ENCODE measurements at places on chromosomes 16 and 17. TPM values are rescaled to one million over a fixed set of nuclear protein-coding genes. Genes with fewer than 3 reads are reported as not detected.

- H3K4me3 ChIP-seq = no peak overlapping the region
- no peaks in the 10 kb centered on the region for H3K27me3 ChIP-seq
- no peaks in the 10 kb centered on the region for H3K36me3 ChIP-seq
- peak; percentile 23 for DNase-seq
Measured at GRCh38 chr16:5928476-5929065, 831.0 kb upstream of the EEF2KMT start.

Gene ETV4
- polyA plus RNA-seq = 2.2 TPM

- H3K4me1 ChIP-seq = peaks cover 9% of the 10 kb centered on the region
- H3K36me3 ChIP-seq = peaks cover 2% of the 10 kb centered on the region
- H3K4me3 ChIP-seq = no peak overlapping the region
- H3K27me3 ChIP-seq = no peaks in the 10 kb centered on the region
- no peak for DNase-seq
- H3K27ac ChIP-seq = peak overlapping the region; percentile 51
Measured at GRCh38 chr17:44097110-44097958, 26.1 kb downstream of the HDAC5 start.

DNA sequence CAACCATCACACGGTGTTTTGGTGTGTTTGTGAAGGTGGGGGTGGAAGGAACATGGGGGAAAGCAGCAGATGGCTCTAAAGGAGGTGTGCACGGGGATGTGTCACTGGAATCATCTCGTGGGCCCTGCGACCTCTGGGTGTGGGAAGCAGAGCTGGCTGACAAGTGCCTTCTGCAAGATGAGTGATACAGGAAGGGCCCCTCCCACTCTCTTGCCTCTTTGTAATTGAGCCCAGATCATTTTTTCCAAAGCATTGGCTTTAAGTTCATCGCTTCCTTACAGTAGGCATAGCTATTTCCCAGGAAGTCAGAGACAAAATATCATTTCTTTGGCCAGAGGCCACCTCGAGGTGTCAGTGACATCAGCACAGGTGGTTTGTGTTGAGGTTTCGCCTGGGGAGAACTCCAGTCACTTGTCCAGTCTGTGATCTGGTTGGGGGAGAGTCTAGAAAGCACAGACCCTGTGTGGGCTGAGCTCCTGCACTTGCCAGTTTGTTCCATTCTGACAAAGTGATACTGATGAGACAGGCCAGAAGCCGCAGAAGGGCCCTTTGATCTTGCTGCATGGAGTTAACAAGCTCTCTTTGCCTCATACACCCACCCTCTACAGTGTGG lies 20.6 kb upstream of the SNTB2 start:
- no peaks in the 10 kb centered on the region for H3K4me1 ChIP-seq
- peak; percentile 85 for DNase-seq
- H3K4me3 ChIP-seq = no peak overlapping the region
- H3K36me3 ChIP-seq = peaks cover 18% of the 10 kb centered on the region
- no peaks in the 10 kb centered on the region for H3K27me3 ChIP-seq
- H3K27ac ChIP-seq = no peak overlapping the region

GRCh38 chr17:76011951-76012350 lies 11.3 kb downstream of the CDK3 start:
- H3K4me3 ChIP-seq = no peak overlapping the region
- DNase-seq = no peak
- H3K4me1 ChIP-seq = peaks cover 2% of the 10 kb centered on the region
- H3K27me3 ChIP-seq = no peaks in the 10 kb centered on the region
- H3K36me3 ChIP-seq = peaks cover 10% of the 10 kb centered on the region

Gene FOXC2
- 0.43 TPM for polyA plus RNA-seq

GRCh38 chr17:70369391-70369790 lies 200.1 kb downstream of the KCNJ2 start:
- H3K4me3 ChIP-seq = no peak overlapping the region
- H3K36me3 ChIP-seq = no peaks in the 10 kb centered on the region
- no peaks in the 10 kb centered on the region for H3K4me1 ChIP-seq
- DNase-seq = no peak
- no peak overlapping the region for H3K27ac ChIP-seq

- H3K36me3 ChIP-seq = no peaks in the 10 kb centered on the region
- H3K27me3 ChIP-seq = no peaks in the 10 kb centered on the region
- DNase-seq = no peak
Measured at GRCh38 chr17:80256034-80256350, 4.7 kb upstream of the RNF213 start.

DNA sequence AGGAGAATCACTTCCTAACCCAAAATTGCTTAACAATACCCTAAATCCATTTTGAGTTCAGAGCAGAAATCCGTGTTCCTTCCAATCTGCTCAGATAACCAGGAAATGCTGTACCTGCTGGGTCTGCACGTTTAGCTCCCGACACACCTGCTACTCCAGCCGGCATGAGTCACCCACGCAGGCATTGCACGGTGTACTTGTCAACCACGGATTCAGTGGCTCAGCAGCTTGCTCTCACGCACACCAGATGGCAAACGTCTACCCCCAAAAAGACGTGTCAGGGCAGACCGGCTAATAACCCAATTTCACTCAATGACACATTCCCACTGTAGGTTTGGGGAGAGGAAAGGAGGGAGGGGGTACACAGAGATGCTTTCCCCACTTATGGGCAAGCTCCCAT lies 468.1 kb downstream of the SOX9 start:
- no peaks in the 10 kb centered on the region for H3K36me3 ChIP-seq
- peaks cover 12% of the 10 kb centered on the region for H3K4me1 ChIP-seq
- DNase-seq = peak; percentile 63
- no peak overlapping the region for H3K4me3 ChIP-seq
- H3K27me3 ChIP-seq = peaks cover 21% of the 10 kb centered on the region

GRCh38 chr16:23354246-23354645 lies 52.1 kb downstream of the SCNN1B start:
- no peaks in the 10 kb centered on the region for H3K27me3 ChIP-seq
- no peak overlapping the region for H3K4me3 ChIP-seq
- no peaks in the 10 kb centered on the region for H3K4me1 ChIP-seq
- DNase-seq = no peak
- no peak overlapping the region for H3K27ac ChIP-seq

Measured in lung (tissue), 17 donors.